H7 (cell line): ENCODE measurements at places on chromosomes 7 and 10. TPM values are rescaled to one million over a fixed set of nuclear protein-coding genes. Genes with fewer than 3 reads are reported as not detected.

TDRD1 gene
- 0.14 and 0.26 TPM in 2 replicates for total RNA-seq

JAKMIP3 gene
- 0.42 and 0.63 TPM in 2 replicates for total RNA-seq

VPS37D gene
- 6.0 and 6.4 TPM in 2 replicates for total RNA-seq

OR2A42 gene
- not detected in 2 replicates for total RNA-seq

LIPK gene
- total RNA-seq, result not detected in 2 replicates

MKX gene
- 0.38 and 0.96 TPM in 2 replicates for total RNA-seq

AKR1C3 gene
- total RNA-seq, result 1.00 and 2.6 TPM in 2 replicates

GRCh38 chr10:97234400-97234799, 48.6 kb upstream of the SLIT1 start:
- DNase-seq, result no peak

- DNase-seq, result no peak
These were observed 25.2 kb upstream of the ITGB1 start for GRCh38 chr10:32982911-32983909.

DNA sequence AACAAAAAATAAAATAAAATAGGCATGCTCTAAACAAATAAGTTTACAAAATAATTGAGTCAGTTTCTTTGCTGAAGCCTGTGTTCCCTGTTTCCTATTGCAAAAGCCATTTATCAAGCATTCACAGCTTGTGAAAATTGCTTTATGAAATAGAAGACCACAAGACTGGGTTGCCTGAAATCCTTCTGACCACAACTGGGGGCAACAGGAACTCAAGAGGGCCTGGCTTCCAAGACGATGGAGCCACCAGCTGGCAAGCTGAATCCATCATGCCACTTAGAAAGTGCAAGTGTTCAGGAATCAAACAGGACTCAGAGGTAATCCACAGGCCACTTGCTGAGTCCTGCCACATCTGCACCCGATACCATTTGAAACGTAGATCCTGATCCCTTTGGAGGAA, 752 bp upstream of the ABCA13 start:
- no peak for DNase-seq

GRCh38 chr7:18087687-18088078, 60.0 kb upstream of the PRPS1L1 start:
- DNase-seq, result peak; percentile 23

DNA sequence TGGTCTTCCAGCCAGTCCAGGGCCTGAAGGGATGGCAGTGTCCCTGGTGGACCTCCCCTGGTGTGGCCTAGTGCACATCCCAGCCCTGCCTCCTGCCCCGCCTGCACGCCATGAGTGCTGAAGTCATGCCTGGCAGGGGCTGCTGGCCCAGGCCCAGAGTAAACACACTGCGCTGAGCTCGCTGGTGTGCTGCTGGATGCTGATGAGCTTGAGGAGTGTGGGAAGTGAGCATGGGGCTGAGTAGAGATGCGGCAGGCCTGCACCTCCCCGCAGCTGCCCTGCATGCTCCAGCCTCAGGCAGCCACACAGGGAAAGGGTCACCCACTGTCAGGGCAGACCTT, 43.2 kb downstream of the HTRA1 start:
- DNase-seq, result no peak

- DNase-seq, result peak; percentile 84
These were observed at the start of gene BICC1 for GRCh38 chr10:58512491-58513187. TSS of gene BICC1 (plus strand) at chr10:58512872. CDS start at chr10:58513144, 272 bp downstream.

DNA sequence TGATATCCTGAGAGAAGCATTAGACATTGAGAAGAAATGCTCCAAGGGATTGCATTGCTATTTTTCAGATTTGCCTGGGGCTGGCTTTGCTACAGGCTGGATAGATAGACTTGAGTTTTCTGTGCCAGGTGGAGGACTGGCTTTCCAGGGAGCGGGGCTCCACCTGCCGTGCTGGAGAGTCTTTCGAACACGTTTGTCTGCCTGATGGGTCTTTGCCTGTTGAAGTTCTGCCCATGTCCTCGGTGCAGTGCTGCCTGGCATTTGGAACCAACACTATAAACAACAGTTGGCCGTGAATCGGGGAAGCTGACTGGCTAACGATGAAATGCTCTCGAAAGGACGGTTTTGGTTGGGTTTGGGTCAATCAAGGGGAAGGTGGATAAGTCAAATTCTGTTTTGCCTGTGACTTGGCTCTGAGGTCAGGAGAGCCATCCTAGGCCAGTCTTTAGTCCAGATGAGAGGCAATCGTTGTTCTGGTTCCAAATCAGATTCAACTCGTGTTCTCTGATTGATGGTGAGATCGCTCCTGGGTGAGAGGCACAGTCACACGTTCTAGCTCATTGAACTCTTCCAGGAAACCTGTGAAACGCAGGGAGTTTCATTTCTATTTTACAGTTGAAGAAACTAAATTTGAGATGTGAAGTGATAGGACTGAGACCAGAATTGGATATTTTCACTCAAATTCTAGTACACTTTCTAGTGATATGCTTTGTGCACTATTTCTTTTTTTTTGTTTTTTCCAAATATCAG, 599.0 kb downstream of the TYW1 start:
- DNase-seq, result no peak

DNA sequence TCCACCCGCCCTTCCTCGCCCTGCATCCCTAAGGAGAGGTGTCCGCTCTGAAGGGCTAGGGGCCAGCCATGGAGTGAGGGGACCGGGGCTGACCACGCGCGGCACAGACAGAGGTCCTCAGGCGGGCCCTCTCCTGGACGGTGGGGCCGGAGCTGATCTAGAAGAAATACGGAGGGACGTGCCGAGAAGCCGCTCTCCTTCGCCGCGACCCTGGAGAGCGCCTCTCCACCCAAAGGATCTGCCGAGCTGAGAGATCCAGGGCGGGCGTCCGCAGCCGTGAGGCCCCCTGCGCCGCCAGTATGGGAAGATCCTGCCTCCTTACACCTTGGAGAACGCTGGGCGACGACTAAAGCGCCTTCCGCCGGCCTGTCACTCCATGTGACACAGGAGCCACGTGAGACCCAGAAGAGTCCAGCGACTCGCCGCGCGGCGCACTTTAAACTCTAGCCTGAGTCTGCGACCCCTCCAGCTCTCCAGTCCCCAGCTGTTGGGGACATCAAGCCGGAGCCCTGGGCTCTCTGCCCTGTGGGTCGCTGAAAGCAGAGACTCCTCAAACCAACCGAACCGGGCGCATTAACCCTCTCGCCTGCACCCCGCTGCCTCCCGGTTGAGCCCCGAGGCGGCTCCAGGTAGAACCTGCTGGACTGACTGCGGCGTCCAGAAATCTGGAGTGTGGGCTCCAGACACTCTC, 1.5 kb upstream of the SFMBT2 start:
- peak; percentile 77 for DNase-seq

DNA sequence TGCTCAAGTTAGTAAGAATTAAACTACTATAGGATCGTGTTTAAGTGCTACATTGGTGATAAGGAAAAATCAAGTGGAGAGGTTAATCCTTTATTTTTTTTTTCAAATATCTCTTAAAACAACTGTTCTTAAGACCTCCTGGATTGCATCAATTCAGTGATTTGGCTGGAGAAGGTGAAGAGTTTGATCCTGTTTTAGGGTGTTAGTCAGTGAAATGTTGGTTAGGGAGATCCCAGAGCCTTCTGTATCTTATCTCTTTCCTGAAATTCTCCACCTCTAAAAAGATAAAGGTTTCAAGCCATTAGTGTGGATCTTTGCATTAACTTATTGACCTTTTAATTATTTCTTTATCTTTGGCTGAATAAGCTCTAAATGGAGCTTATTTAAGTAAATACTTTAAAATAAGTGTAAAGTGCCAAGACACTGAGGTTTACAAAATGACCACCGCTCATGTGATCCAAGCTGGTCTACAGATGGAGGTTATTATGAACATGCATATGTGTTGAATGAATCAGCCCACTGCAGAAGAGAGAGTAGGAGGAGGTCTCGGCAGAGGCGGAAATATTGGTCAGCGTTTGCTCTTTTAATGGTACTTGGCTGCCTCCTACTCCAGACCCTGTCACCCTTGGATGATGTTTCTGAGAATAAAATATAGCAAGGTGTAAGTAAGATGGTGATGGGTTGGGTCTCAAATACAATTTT, 51.8 kb upstream of the BMPER start:
- DNase-seq, result no peak

DNA sequence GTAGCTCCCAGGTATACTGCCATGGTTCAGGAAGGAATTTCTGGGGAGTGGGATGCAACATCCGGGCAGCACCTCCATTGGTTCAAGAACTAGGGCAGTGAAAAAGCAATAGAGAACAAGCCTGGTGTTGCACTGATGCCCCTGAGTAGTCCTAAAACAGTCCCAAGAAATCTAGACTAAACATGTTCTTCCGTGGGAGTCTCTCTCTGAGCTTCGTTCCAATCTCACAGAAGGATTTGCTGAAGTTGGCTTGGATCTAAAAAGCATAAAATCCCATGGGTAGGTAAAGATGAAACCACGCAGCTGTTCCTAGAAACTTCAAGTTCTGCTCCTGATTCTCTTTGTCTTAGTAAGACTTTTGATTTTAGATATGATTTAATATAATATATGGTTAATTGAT, 154.5 kb downstream of the PLXDC2 start:
- no peak for DNase-seq

- no peak for DNase-seq
These were observed 1244.8 kb upstream of the SORCS1 start for GRCh38 chr10:108409306-108409705.

DNA sequence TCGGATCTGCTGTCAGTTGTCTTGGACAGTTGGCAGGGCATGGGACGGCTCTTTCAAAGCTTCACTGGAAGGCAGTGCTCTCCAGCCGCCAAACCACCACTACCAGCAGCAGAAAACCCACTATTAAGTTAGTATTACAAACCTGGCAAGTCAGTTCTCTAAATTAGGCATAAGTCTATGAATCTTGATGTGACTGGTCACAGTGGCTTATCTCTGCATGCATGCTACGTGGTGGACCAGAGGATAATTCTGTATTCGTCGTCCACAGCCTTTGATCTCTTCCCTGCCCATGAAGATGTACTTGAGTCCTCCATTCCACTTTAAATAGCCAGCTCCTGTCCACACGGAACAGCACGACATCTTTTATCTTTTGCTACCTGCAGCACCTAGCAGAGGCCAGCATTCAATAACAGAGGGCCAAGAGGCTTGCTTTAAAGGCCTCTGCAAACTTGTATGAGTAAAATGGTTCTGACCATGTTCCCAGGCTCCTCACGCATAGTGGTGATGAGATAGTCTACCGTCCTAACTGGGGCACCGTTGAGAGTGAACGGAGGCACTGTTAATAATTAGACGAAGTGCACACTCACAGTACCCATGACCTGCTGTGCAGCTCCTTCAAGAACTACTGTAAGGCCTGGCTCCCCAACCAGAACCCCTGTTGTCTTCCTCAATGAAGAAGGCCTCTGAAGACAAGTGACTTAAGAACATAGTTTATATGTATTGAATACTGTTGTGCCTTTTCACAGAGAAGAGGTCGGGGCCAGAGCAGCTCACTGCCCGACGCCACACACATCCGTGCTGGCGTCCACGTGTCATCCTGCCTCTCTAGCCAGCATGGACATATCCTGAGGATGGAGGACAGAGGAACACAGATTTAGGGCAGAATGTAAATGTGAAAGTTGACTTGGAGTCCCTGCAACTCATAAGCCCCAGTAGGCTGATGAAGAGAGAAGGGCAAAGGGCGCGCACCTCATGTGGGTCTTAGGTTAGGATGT, 1.0 kb downstream of the GPR146 start:
- DNase-seq, result no peak

GRCh38 chr7:95843286-95843685, 70.9 kb downstream of the DYNC1I1 start:
- peak; percentile 23 for DNase-seq

GRCh38 chr10:133335246-133336117, 1.2 kb downstream of the CALY start:
- peak; percentile 92 for DNase-seq

GRCh38 chr7:139568346-139568675, 44.8 kb downstream of the CLEC2L start:
- DNase-seq, result no peak

- peak; percentile 35 for DNase-seq
These were observed 220.5 kb downstream of the LHFPL3 start for GRCh38 chr7:104548861-104549260.

DNA sequence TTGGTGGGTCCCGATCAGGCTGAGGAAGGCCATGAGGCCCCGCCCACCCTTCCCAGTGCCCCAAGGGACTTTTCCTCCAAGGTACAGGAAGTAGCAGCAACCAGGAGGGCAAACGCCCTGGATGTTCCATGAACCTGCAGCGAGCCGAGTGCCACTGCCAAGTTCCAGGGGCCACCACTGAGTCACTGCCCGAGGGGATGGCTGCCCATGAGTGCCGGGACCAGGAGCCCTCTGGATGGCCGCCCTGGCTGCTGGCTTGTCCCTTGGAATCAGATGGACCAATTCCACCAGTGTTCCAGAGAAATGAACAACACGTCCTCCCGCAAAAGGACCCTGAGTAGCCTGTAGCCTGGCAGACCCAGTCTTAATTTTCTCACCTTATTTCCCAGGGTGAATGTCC, 74.2 kb downstream of the ZRANB1 start:
- no peak for DNase-seq

DNA sequence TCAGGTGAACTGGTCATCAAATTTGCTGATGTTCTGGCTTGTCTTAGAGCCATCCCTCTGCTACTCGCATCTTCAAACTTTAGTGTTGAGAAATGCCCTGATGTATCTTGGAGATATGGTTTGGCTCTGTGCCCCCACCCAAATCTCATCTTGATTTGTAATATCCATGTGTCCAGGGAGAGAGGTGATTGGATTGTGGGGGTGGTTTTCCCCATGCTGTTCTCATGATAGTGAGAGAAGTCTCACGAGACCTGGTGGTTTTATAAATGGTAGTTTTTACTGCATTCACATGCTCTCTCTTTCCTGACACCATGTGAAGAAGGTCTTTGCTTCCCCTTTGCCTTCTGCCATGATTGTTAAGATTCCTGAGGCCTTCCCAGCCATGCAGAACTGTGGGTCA, 74.0 kb upstream of the AFAP1L2 start:
- DNase-seq, result no peak

DNA sequence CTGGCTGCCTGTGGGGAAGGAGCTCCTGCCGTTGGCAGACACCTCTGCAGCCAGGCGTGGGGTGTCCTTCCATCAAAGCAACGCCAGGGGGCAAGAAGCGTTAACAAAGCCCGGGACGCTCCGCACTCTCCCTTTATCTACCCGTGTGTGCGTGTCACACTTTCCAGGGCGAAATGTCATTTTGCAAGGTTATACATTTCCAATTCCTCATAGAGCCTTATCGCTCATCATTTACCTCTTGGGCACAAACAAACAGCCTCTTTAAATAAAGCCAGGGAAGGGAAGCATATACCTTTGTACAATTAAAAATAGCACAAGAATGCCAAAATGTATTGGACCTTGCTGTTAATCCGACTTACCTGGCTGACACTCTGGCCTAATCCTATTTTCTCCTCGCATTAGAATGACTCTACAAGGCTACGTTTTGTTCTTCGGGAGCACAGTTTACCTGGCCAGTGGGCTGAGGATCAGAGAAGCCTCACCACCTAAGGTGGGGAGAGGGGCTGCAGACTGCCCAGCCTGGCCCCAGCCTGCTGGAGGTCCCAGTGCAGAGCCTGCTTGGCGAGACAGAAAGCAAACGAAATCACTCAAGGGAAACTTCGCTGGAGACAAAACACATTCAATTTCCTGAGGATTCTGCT, 77.6 kb upstream of the EN2 start:
- DNase-seq, result peak; percentile 93
